ENCODE measurements at places on chromosomes 5 and 9.

DNA sequence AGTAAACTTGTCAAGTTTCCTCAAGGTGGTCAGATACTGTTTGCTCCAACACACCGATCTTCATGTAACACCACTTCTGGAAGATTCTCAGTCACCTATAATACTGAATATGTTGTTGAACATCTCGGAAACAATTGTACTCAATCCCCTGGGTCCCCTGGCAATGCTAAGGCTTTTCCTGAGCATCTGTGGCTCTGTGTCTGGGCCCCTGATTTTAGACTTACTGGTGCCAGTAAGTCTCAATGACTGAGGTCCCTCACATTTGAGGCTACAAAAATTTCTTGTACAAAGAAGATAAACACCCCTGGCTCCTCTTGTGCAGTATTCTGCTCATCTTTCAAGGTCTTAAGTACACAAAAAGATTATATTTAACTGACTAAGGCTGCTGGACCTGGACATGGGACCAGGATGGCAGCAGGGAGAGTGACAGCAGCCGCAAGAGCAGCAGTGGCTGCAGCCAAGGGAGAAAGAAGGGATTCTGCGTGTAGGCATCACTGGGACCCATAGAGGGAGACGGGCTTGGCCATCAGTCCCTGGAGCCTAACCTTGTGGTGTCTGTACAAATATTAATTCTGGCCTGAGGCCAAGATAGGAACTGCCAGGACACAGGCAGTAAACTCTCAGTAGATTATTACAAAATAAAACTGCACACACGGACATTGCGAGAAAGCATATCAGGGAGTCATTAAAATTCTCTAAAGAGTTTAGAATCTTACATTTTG, 49.0 kb upstream of the TNPO1 start:
- DNase-seq: no peak

DNA sequence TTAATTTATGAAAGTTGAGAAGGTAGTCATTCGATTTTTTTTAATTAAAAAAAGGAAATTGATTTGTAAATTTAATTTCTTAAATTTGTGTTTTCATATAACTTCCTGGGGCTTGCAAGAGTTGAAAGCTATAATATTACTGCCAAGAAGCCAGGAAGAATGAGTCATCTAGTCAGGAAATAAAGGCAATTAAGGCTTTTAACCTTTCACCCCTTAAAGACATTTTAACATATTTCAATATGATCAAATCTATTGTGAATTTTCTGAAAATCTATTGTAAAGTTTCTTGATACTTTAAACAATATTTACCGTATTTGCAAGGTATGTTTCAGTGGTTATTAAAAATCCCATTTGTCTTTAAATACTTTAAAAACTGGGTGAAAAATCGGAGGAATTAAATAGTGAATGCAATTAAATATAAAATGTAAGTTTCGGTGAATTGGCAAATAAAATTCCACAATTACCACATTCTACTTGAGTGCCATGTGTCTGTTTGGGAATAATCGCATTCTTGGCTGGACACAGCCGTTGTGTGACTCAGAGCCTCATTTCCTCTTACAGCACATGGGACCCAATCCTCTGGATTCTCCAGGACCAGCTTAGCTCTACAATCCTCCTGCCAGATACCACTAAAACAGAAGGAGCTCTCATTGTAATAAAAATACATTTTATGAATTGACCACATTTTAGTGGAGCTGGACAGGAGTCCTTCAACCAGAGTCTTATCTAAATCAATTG, 310.7 kb downstream of the HCN1 start:
- DNase-seq: no peak

DNA sequence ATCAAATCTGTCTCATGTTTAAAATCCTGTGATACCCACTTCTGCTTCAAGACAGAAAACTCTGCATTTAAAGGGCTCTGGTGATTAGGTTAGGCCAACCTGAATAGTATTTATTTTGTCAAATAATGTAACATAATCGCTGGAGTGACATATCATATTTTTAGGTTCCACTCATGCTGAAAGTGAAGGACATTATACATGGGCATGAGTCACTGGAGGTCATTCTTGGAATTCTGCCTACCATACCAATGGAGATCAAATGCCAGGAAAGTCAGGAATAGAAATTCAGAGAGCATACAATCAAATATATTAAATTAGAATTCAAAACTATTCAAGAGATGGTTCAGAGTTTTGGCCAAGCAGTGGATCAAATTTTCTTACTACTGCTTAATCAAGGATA, 97.1 kb upstream of the PRSS3 start:
- DNase-seq: no peak

- DNase-seq: no peak
Observed at GRCh38 chr9:94801681-94802080, 75.2 kb downstream of the AOPEP start.
